Hippocampal formation (tissue), 2 donors: ENCODE measurements at places on chromosomes 12 and 14.

DNA sequence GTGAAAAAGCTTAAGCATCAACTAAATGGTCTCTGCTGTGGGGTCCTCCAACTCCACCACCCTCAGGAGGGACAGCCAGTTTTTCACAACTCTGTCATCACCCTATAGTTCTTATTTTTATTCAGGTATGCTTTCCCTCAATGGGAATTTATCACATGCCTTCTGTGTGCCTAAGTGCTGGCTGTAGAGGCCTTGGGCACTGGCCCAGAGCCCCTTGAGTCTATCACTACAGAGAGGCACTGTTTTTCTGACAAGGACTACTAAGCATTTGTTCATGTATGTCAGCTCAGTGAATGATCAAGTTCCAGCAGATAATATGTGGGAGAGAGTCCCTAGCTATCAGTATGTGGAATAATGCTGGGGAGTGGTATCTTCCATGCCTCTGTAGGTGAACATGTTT, 463.9 kb downstream of the NPAS3 start:
- no peak for DNase-seq

GRCh38 chr14:61368781-61369453, 47.5 kb downstream of the PRKCH start:
- DNase-seq, result no peak

- DNase-seq, result no peak
Observed at GRCh38 chr14:99718031-99718810, 34.1 kb downstream of the CYP46A1 start.

DNA sequence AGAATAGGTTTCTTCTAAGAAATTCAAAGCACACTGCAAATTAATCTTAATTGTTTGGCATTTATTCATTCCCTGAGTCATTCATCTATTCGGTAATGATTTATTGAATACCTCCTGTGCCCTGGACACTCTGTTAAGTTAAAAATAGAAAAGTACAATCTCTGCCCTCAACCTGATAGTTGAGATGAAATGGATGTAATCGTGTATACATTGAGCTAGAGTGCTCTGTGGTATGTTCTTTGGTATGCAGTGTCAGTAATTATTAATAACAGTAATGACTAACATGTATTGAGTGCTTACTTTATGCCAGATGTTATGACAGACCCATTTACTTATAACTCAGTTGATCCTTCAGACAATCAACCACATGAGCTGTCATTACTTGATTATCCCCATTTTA, 47.6 kb downstream of the UTP20 start:
- DNase-seq, result no peak

- no peak for DNase-seq
Observed at GRCh38 chr12:67377541-67377940, 108.4 kb downstream of the CAND1 start.

GRCh38 chr14:69719501-69719951, 47.4 kb upstream of the SRSF5 start:
- no peak for DNase-seq

DNA sequence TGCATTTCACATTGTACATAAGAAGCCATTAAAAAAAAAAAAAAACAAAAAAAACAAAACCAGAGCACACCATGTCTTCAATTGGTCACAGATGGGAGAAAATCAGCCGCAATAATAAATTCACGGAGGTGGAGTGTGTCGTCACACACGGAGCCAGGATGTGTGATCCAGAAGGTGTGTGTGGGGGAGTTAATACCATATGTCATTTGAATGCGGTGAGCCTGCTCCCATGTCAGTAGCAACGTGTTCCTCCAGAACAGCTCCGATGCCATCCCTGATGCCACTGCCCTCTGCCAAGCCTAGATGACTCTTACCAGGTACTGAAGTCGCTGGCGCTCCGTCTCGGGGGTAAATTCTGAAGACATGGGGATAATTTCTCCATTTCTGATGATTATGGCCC, 197.8 kb downstream of the PPM1H start:
- no peak for DNase-seq

GRCh38 chr12:127162307-127162706, 1104.7 kb upstream of the TMEM132C start:
- no peak for DNase-seq

DNA sequence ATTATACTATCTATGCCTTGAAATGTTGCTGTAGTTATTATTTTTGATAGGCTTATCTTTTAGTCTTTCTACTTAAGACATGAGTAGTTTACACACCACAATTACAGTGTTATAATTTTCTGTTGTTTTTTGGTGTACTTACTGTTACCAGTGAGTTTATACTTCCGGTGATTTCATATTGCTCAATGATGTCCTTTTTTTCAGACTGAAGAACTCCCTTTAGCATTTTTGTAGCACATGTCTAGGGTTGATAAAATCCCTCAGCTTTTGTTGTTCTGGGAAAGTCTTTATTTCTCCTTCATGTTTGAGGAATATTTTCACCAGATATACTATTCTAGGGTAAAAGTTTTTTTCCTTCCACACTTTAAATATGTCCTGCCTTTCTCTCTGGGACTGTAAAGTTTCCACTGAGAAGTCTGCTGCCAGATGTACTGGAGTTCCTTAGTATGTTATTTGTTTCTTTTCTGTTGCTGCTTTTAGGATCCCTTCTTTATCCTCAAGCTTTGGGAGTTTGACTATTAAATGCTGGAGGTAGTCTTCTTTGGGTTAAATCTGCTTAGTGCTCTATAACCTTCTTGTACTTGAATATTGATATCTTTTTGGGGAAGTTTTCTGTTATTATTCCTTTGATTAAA, 41.5 kb upstream of the FERMT2 start:
- no peak for DNase-seq

- DNase-seq, result peak; percentile 61
Observed at GRCh38 chr12:10140001-10140400, 10.0 kb upstream of the CLEC7A start.

- DNase-seq, result no peak
Observed at GRCh38 chr14:106286697-106287290, 760.4 kb downstream of the TMEM121 start.

DNA sequence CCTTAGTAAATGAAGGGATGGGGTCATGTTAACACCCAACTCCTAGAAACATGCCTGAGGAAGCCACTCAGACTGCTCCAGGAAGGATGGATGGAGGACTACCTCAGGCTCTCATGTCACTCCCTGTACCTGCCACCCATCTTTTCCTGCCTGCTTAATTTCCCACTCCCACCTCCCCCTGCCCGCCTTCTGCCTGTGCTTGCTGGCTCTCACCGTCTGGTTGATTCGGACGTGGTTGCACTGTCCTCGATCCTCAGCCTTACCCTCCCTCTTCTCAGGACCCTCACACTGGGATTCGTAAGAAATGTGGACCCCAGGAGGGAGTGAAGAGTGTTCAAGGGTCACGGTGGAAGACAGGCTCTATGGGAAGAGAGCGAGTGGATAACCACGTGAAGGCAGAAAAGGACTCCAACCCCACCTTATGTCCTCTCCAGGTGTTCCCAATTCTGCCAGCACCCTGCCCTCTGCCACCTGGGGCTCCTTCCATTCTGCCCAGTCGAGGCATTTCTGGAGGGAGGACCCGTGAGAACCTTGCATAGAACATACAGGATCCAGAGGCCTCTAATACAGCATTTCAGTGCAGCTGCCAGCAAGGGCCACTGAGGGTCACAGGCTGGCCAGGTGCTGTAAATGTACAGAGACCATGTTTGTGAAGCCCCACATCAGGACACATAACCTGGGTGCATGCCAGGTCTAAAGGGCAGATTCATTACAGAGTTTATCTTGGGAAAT, 12.9 kb downstream of the ITGB7 start:
- DNase-seq, result no peak

- DNase-seq, result no peak
Observed at GRCh38 chr12:107515446-107515958, 170.1 kb upstream of the PWP1 start.

DNA sequence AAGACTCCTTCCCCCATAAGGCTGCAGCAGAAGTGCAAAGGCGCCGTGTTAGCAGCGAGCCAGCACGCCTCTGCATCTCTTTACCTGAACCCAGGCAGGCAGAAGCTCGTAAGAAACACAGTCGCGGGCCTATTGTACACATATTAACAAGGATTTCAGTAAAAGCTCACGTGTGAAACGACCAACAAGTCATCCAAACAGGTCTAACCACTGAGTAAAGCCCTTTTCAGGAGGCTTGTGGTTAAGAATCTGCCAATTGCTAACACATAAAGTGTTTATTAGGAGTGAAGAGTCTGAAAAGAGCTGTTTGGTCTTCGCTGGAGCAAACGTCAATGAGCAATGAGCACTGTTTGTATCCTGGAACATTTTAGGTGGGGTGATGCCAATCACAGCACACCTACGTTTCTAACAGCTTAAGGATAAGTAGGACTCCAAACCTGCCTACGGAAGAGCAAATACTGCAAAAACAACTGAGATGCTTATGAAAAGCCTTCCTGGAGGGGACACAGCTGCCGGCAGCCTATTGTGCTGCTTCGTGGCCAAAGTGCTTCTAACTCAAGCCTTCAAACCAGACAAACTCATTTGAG, 43.1 kb downstream of the PRKAB1 start:
- DNase-seq, result no peak

DNA sequence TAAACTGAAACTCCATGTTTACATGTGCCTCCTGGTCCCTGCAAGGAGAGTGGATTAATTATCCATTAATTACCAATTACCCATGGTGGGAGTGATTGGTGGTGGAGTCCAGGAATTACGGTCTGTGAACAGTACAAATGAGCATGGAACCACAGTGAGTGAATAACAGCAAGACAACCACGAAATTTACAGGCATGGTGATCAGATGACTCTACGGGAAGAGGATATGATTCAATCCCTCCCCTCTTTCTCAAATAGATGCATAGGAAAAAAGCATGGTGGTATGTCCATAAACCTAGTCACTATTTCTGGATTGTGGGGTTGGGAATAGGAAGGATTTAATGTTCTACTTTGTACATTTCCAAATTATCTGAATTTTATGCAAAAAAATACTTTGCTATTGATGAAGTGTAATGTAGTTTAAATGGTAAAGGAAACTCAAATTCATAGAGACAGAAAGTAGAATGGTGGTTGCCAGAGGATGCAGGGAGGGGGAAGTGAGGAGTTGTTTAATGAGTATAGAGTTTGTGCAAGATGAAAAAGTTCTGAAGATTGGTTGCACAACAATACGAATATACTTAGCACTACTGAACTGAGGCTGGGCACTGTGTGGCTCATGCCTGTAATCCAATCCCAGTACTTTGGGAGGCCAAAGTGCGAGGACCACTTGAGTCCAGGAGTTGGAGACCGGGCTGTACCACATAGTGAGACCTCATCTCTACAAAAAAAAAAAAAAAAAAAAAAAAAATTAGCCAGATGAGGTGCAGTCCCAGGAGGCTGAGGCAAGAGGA, 41.2 kb upstream of the C12orf75 start:
- DNase-seq, result no peak

DNA sequence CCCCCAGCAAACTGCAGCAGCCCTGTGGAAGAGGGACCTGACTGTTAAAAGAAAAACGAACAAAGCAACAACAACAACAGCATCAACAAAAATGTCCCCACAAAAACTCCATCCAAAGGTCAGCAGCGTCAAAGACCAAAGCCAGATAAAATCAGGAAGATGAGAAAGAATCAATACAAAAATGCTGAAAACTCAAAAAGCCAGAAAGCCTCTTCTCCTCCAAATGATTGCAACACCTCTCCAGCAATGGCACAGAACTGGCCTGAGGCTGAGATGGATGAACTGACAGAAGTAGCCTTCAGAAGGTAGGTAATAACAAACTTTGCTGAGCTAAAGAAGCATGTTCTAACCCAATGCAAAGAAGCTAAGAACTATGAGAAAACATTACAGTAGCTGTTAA, 45.4 kb upstream of the PPP4R3A start:
- no peak for DNase-seq

- no peak for DNase-seq
Observed at GRCh38 chr12:6730169-6730568, 6.3 kb downstream of the COPS7A start.

DNA sequence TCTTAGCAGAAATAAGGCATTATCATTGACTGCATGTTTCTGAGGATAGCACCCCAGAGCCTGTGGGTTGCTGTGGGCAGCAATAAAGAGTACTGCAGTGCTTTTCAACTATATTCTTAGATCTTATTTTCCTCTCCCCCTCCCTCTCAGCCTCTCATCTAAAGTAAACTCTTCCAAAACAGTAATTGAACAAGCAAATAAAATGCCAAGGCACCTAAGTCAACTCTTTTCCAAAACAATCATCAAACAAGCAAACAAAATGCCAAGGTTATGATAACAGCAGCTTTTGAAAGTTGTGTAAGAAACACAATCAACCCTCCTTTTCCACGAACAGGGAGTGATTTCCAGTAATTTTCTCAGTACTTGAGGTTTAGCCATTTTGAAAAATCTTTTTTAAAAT, 1542.6 kb downstream of the AACS start:
- DNase-seq, result no peak

DNA sequence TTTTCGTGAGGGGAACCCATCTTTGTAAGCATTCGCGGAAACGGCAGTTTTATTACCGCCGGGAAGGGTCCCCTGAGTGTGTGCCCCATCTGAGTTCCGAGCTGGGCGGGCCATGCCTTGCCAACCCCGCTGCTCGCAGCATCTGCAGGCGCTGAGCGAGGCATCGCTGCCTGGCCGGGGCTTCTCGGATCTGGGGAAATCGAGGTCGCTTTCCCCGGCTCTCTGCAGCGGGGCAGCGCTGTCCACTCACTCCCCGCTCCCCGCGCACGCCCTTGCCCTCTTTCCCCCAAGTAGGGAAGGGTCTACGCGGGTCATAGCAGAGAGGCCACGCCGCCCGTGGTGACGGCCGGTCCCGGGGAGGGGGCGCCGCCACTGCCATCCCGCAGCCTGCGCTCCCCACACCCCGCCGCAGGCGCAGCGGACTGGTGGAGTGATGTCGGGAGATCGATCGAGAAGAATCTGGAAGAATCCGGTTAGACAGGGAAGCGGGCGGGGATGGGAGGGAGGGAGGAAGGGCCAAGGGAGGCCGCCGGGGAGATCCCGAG, 507 bp upstream of the FKBP4 start:
- DNase-seq, result peak; percentile 63

- DNase-seq, result no peak
Observed at GRCh38 chr12:17928708-17929366, 161.2 kb downstream of the RERGL start.

GRCh38 chr12:11730299-11731041, 81.0 kb downstream of the ETV6 start:
- DNase-seq, result no peak

DNA sequence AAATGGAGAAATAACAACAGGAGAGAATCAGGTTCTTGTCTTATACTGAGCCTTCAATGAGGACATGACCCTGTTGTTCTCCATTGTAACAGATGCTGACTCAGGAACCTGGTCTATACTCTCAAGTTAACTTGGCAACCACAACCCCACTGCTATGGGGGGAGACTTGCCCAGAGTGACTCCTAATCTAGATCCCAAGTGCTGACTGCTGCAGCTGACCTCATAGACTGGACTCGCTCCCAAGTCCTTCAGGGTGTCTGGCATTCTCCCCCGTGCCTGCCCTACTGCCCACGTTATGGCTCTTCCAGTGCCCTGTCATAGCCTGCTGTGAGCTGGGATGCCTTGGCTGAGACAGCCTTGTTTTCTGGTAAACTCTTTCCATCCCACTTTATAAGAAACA, 37.1 kb downstream of the NID2 start:
- DNase-seq, result no peak

GRCh38 chr14:76034566-76034965, 49.0 kb downstream of the IFT43 start:
- DNase-seq, result no peak

- DNase-seq, result no peak
Observed at GRCh38 chr14:78501909-78502308, 331.7 kb downstream of the NRXN3 start.
